ENCODE measurements at places on chromosomes 6 and 20.

DNA sequence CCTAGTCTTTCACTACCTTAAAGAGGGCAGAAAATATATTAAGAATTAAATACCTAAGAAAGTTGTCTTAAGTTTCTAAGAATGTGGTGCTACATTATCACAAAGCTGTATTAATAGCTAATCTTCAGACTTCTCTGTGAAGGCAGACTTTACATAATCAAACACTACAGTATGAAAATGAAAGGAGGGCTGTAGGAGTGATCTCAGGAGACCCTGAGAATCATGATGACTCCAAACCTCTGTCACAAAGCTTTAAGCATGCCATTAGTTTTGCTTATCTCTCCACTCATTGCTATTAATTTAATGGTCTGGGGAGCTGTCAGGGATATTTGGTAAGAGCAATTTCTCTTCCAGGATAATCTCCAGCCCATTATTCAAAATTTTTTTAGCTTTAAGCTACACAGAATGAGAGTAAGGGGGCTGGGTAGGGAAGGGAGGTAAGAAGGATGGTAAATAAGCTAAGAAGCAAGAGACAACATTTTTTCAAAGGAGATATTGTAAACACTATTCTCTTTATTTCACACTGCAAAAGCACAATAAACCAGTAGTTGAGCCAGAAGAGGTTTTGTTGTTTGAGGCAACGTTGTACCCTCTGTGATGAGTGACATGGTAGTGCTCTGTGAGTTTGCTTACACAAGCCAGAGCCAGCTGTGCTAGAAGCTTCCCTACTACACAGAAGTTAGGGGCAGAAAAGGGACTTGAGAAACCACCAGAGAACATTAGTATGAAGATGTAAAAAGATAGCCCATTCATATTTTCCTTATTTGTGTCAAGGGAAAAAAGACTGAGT is 258.8 kb downstream of the GMDS start:
- peak; percentile 6 for DNase-seq

DNA sequence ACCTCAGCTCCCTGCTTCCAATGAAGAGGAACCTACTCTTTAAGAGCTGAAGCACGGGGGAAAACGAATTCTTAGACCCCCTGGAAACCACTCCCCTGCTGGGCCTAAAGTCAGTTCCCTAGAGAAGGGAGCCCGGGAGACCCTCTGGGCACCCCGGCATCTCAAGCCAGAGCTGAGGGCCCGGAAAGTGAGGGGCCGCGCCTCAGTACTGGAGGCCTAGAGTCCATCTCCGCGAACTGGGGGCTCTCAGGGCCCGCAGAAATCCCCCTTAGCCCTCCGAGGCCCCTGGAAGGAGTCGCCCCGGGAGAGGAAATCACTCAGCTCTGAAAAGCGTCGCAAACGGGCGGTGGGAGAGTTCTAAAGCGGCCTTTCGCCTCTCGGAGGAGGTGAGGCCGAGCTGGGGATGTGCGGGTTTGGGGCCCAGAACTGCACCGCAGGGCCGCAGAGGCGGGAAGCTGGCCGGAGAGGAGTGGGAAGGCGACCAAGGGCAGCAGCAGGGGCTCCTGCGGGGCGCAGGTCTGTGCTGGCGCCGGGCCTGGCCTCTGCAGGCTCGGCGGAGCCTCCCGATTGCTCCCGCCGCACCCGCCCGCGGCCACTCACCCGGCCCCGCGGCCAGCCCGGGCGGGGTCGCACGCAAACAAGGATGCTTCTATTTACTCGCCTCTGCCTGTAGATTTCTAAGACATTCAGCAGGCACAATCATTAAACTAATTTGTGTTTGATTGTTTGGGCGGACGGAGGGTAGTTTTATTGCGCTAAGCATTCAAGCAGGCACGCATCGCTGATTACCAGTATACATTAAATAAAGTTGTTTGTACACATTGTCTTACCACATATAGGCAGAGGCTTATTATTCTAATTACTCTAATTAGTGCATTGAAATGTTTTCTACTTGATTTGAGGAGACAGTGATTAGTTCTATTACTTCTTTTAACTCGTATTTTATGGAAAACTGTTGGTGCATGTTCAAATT is 9.2 kb downstream of the POU3F2 start:
- no peak for DNase-seq

DNA sequence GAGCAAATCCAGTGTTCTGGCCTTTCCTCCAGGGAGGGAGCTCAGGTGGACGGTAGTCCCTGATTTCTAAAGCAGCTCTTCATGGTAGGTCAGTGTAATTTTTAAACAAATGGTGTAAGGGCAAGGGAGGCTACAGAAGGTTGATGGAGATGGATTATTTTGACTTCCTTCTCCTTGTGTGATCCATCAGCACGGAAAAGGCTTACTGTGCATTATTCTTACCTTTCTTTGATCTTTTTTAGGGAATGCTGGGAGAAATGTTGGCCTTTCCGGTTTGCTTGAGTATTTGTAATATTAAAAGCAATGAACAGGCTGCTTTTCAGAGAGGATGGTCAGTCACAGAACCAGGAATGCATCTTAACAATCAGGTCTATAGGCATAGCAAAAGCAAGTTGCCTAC is 487.0 kb upstream of the BTBD3 start:
- DNase-seq, result no peak

DNA sequence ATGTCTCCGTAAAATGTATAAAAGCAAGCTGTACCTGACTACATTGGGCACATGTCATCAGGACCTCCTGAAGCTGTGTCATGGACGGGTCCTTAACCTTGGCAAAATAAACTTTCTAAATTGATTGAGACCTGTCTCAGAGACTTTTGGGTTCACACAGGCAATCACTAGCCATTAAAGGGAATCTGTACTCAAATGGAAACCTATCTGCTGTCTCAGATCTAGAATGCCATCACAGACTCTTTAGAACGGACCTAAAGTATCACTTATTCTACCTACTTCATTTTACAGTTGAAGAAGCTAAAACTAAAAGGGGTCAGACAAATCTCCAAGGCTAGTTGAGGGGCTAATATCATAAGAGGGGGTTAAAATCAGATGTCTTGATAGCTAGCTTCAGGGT is 11.1 kb downstream of the SAMD3 start:
- DNase-seq, result no peak

- DNase-seq, result no peak
These were observed 15.4 kb upstream of the L3MBTL1 start for GRCh38 chr20:43492101-43492500.

- DNase-seq, result no peak
These were observed 942.1 kb upstream of the EPHA7 start for GRCh38 chr6:94361304-94362060.

GRCh38 chr20:34164381-34164984 is 52.4 kb upstream of the EIF2S2 start:
- DNase-seq, result no peak

All from DMS53 (cell line).